ENCODE measurements at places on chromosomes 11 and 22.

GRCh38 chr11:34001557-34002064, 49.9 kb upstream of the CAPRIN1 start:
- no peak for DNase-seq

- no peak for DNase-seq
Observed at GRCh38 chr11:122253589-122254231, 137.7 kb upstream of the BLID start.

- no peak for DNase-seq
Observed at GRCh38 chr11:36218283-36218921, 70.8 kb downstream of the COMMD9 start.

DNA sequence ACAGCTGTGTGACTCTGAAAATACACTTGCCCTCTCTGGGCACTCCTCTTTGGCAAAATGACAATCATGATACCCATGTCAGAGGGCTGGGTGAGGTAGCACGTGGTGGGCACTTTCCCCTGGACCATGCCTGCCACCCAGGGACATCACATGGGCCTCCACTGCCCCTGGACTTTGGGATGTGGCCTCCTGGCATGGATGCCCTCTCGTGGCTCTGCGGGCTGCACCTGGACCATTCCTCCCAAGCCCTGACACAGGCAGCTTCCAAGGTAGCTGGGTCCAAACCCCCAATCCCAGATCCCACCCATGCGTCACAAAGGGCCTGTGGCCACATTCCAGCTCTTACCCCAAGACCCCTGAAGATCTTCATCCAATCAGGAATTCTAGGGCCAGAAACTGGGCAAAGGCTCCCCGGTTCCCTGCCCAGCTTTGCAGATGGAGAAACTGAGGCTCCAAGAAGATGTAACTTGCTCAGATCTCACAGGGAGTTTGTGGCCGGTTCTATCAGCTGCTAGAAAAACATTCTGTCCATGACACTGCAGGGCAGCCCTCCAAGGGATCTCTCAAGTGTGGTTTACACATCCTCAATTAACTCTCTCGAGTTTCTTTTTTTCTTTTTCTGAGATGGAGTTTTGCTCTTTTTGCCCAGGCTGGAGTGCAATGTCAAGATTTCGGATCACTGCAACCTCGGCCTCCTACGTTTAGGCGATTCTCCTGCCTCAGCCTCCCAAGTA, 35.4 kb upstream of the CYB5R3 start:
- no peak for DNase-seq

DNA sequence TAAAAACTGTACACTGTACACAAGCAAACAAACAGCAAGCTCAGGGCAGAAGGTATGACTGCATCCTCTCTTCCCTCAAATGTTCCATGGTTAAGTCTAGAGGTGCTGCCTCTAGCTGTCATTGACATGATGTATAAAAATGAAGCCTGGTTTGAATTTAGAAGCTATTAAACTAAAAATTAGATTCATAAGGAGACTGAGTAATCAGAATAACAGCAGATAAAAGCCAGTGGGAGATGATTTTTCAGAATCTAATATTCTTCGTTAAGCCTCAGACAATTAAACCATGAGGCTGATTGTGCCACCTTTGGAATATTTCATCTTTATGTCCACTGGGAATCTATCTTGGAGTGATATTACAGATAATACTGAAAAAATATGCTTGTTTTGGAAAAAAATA, 101.4 kb upstream of the ZC3H12C start:
- no peak for DNase-seq

DNA sequence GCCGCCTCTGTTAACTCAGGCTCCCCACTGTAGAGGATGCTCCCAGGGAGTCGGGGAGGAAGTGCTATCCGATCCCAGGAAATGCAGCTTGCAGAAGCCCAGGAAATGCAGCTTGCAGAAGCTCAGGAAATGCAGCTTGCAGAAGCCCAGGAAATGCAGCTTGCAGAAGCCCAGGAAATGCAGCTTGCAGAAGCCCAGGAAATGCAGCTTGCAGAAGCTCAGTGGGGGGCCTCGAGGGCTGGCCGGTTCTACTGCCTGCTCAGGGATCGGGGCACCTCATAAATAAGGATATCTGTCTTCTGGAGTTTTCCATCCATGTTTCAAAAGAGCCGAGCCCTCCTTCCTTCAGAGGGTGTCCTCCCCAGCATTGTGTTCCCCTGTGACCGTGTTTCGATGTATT, 25.1 kb upstream of the SMIM38 start:
- no peak for DNase-seq

GRCh38 chr11:97800891-97801290, 1219.9 kb upstream of the CNTN5 start:
- DNase-seq = no peak

DNA sequence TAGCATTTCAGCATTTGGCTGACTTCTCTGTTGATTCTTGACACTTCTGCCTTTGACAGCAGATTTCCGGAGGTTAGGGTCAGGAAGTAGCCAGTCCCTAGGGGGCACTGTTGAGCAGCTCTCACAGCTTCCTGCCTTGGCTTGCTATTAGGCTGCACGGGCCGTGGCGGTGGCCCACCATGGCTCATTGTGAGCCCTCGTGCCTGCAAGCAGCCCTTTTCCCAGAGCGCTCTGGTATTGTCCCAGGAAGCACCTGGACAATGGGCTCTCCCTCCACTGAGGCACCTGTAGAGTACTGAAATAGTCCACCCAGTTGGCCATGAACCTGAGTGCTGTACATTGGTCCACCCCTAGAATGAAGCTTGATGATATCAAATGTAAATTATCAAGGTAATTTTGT, 100.2 kb upstream of the GAL start:
- peak; percentile 60 for DNase-seq

DNA sequence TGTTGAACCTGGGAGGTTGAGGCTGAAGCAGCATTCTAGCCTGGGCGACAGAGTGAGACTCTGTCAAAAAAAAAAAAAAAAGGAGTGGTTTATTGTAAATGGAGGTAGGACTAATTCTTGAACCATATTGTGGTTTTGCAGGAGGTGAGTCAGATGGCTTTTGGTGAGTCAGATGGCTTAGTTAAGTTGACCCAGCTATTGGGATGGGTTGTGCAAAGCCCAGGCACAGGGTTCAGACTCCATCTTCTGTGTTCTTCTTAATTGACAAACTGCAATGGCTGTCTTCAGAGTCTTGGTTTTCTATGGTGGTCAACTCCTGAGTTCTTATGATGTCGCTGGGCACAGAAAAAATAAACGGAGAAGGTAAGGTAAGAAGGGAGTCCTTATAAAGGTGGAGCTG, 182.7 kb downstream of the ADAMTS15 start:
- DNase-seq = no peak

- DNase-seq = no peak
Observed at GRCh38 chr11:81804858-81805257, 928.8 kb downstream of the FAM181B start.

DNA sequence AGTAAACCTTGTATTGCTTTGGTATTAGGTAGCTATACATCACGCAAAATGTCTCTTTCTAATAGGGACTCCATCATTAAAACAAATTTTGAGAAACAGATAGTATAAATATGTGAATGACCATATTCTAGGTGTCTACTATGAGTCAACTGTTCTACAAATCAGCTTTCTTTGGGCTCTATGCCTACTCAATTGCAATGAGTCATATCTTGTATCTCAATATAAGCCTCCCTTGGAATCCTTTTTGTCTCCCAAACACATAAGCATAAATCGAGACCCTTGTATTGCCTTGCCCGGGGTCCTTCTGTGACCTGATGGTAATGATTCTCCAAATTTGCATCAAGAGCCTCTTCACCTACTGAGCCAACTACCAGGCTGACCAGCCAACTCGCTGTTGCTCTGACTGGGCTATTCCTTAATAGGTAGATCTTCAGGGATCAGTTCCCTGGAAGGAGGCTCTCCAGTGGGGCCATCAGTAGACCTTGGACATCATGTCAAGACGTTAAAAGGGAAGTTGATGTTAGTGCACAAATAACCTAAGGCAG, 22.2 kb downstream of the BLID start:
- no peak for DNase-seq

DNA sequence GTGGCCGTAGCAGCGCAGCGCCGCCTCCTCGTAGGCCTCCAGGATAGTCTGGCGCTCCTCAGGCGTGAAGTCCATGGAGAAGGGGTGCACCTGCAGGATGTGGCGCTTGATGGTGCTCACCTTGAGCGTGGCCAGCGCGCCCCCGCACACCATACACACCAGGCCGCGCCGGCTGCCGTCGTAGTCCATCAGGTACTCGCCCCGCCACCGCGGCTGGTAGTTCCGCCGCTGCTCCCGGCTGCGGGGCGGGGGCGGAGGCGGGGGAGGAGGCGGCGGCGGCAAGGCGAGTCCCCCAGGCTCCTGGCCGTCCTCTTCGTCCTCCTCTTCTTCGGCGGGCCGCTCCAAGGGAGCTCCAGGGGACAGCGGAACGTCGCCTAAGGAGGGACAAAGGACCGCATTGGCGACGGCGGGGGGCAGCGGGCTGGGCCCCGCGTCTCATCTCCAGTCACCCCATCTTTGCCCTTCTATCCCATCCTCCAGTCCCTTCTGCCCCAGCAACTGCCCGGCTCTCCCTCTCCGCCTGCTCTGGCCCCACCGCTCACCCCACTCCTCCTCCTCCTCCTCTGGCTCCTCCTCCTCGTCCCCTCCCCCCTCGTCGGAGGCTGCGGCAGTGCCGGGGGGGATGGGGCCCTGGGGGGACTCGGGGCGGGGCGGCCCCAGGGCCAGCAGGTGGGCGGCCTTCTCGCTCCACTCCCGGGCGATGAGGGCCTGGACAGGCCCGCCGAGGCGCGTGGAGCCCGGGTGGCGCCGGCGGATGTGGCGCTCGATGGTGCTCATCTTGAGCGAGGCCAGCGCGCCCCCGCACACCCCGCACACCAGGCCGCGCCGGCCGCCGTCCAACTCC, 4.9 kb downstream of the ZFTA start:
- DNase-seq = no peak

DNA sequence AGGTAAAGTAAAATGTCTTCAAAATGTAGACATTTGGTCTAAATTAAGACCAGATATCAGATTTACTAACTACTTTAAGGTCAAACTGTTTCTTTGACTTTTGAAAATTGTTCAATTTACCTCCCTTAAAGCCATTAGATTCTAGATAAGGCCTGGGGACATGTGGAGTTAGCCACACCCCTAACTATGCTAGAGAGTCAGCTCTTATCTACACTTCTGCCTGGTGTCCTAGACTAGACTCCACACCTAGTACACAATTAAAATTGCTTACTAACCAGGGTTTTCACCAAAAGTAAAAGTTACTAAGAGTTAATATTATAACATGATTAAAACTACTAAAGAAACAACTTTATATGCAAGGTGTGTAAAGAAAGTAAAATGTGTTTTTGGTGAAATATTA, 43.6 kb upstream of the DBX1 start:
- DNase-seq = no peak

- DNase-seq = no peak
Observed at GRCh38 chr22:45237065-45237990, 3.4 kb downstream of the KIAA0930 start.

GRCh38 chr11:6725386-6725896, 42.3 kb upstream of the MRPL17 start:
- DNase-seq = no peak

GRCh38 chr11:34280945-34281872, 76.6 kb downstream of the ABTB2 start:
- no peak for DNase-seq

GRCh38 chr11:13831696-13832095, 130.8 kb upstream of the SPON1 start:
- no peak for DNase-seq

- no peak for DNase-seq
Observed at GRCh38 chr11:62726156-62726914, 922 bp downstream of the HNRNPUL2 start.
